ENCODE measurements at places on chromosomes 2 and 18. TPM values are rescaled to one million over a fixed set of nuclear protein-coding genes. Genes with fewer than 3 reads are reported as not detected.
A peak's percentile ranks its signal among the peaks of the same experiment; 100 is the strongest.

DNA sequence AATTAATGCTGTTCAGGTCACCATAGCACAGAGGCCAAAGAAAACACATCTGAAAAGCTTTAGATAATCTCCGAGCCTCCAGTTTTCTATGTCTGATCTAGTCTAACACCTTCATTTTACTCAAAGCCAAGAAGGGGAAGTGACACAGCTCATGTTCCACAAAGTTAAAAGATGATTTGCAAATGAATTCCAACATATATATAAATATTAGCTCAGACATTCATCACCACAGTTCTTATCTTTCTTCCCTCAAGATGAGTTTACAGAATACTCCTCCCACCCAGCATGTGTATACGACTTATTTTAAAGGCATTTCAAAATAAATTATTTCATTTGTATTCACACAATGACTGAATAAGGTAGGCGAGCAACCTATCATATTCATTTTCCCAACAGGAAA, 82.4 kb downstream of the AAK1 start:
- no peak for DNase-seq

SLC9A4 gene
- total RNA-seq: not detected

APCDD1 gene
- 41.6 TPM for total RNA-seq

LMAN2L gene
- total RNA-seq: 19.7 TPM

GRCh38 chr2:53091183-53091582, 676.4 kb upstream of the CHAC2 start:
- no peak for DNase-seq

GRCh38 chr18:10687161-10687925, 161.5 kb downstream of the NAPG start:
- no peak for DNase-seq

- DNase-seq: peak; percentile 35
Measured at GRCh38 chr2:86441882-86442641, 891 bp downstream of the KDM3A start.

DNA sequence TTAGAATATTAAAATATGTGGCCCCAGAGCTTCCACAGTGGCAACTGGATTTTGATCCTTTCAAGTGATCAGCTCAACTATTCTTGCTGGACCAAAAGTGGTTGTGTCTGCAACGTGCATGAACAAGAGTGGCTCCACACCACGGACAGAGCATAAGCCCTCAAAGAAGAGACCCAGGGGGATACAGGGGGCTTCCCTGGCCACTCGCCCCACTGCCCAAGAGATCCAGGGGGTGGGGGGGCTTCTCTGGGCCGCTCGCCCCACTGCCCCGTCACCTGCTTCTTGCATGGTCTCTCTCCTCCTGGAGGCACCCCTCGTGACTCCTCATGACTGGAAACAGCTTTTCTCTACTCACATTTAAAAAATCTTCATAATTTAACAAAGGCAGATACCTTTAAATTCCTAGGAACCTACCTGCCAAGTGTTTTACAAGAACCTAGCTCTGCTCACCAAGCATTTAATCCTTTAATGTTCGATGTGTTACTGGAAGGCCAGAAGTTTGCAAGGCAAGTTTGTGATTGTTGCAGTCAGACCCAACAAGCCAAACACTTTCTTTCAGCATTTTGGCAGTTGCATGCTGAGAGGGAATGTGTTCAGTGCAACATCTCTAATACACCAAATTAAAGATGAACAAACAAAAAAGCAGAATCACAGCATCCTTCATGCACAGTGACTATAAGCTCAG, 174.3 kb downstream of the BCL2 start:
- no peak for DNase-seq

REG3G gene
- total RNA-seq: not detected

DNA sequence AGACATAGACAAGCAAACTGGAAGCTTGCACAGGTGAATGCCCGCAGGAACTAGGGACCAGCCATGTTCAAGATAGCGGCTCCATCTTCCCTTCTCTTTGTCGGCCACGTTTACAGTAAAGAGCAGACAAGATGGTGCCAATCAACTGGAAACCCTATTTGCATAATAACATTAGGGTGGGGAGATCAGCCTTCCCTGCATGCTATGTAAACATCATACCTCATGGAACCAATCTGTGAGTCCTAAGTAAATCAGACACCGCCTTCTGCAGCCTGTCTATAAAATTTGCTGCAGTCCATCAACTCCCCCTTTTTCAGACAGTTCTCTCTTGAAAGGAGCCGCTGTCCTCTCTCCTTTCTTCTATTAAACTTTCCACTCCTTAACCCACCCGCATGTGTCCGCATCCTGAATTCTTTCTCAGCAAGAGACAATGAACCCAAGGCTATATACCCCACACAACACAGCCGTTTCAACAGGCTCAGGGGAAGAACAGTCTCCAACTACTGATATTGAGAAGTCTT, 384.4 kb downstream of the EIPR1 start:
- DNase-seq: no peak

ANKRD62 gene
- total RNA-seq: 0.18 TPM

DNA sequence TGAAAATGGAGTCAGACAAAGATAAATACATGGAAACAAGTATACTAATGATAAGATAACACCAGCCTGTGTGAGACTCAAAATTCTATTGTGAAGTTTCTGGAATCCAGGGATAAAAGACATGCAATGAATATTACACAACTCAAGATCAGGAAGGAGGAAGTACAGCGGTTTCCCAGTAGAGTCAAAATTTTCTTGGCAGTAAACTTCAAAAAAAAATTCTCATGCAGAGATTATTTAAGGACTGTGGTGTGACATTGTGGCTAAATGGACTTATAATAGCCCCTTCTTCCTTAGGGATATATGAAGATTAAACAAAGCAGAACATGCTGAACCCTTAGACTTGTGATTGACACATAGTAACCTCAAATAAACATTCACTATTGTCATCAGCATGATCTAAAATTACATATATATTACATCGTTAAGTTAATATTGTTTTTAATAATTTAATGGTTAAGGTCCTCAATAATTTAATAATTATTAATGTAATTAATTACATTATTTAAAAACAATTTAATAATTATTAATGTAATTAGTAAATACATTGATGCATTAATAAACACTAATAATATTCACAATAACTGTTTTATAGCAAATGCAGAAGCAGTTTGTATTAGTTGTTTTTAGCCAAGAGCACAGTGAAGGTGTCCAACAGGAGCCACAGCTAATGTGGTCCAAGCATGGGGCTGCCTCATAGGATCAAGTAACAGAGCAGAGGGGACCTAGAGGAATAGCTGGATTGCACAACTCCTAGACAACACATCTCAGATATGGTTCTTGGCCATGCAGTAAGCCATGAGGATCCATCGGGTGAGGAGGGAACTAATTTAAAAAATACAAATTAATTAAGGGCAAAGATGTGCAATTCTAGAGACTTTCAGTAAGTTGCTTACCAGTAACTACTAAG, 77.3 kb downstream of the POLE4 start:
- no peak for DNase-seq

- DNase-seq: no peak
Measured at GRCh38 chr2:223800908-223801307, 36.5 kb downstream of the AP1S3 start.

- no peak for DNase-seq
Measured at GRCh38 chr2:206942592-206943478, 3.5 kb downstream of the CPO start.

- no peak for DNase-seq
Measured at GRCh38 chr18:45482286-45482685, 133.0 kb upstream of the SLC14A2 start.

- DNase-seq: no peak
Measured at GRCh38 chr2:228433721-228434120, 252.2 kb upstream of the SPHKAP start.

MARCO gene
- 0.36 TPM for total RNA-seq

NTSR2 gene
- total RNA-seq: 1.7 TPM

TFCP2L1 gene
- total RNA-seq: 0.45 TPM

DNA sequence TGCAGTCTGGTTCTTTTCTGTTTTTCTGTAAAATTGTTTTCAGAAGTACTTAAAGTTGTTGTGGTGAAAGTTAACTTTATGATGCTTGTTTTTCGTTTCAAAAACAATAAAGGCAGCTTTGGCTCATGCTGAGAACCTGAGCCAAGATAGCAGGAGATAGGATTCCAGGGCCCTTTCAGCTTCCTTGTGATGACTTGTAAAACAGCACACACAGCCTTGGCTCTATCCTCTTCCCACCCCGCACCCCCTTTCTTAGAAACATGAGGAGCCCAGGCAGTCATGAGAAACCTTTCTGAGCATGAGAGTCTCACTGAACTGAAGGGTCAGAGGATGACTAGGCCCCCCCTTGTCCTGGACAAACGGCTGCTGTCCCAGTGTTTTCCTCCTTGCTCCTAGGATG, 12.4 kb upstream of the CHRNA1 start:
- no peak for DNase-seq

DNA sequence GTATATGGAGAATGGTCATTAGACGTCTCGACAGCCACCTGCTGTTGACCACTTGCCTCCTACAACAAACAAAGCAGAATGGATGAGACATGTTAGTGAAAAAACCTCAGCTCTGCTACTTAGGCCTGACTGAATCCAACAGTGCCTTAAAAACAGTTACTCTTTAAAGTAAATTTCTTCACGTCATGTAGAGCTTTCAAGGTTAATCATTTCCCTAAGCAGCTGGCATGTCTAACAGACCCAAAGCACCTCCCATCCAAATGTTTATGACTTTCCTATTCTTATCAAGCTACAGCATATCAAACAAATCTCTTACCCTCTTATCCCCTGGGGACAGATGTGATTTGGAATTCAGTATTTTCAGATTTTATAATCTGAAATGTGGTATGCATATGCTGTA, 75.6 kb upstream of the ITGB6 start:
- DNase-seq: no peak

DNA sequence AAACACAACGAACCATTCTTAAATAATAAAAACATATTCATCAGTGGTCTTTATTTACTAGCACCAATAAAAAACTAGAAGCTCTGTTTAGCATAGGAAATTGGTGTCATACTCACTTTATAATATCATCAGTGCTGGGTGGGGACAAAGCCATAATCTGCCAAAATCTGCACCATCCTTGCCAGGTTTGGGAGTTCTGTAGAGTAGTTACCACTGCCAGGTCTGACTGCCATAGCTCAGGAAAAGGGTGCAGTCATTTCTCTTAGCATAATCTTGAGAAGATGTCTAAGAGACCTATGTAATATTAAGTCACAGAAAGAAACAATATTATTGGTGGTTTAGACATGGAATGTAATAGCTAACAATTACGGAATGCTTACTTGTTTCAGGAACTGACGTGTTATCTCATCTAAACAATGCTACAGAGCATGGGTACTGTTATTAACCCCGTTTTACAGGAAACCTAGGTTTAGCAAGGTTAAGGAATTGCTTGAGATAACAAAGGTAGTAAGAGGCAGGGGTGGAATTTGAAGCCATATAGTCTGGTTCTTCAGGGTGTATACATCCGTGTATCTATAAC, 1.6 kb upstream of the MARCHF7 start:
- DNase-seq: peak; percentile 46

DNA sequence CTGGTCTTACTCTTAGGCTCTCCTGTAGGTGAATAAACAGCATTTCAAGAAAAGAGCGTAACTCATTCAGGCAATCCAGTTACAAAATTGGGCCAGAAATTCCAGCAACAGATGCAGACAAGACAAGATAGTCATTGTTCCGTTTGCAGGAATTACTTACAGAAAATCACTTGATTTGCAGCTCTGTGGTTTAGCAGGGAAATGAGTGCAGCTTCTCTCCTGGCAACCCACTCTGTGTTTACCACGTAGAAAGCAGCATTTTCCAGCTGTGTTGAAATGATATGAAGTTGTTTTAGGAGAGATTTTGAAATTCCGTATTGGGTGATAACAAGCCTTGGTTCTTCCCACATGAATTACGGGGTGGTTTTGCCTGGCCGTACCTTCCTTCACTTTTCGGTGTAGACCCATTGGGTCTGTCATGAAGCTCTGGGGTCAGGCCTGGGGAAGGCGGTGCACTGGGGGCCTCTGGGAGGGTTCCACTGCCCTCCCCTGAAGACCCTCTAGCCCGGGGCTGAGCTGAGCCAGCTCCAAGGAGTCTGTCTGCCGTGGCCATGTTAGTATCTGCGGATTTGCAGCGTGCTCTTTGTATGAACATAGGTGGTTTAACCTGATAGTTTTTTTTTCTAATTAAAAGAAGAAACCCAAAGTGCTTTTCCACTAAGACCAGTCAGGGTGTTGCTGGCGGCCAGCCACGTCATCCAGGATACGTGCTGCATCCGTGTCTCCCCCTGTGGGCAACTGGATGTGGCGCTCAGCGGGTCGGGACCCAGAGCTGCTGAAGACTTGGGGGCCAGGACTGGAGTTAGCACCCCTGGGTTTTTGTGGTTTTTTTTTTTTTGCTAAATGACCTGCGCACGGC, 58.9 kb upstream of the KCNG2 start:
- no peak for DNase-seq

GRCh38 chr2:40814616-40815015, 362.7 kb upstream of the SLC8A1 start:
- no peak for DNase-seq

TMEM237 gene
- 62.6 TPM for total RNA-seq

DNA sequence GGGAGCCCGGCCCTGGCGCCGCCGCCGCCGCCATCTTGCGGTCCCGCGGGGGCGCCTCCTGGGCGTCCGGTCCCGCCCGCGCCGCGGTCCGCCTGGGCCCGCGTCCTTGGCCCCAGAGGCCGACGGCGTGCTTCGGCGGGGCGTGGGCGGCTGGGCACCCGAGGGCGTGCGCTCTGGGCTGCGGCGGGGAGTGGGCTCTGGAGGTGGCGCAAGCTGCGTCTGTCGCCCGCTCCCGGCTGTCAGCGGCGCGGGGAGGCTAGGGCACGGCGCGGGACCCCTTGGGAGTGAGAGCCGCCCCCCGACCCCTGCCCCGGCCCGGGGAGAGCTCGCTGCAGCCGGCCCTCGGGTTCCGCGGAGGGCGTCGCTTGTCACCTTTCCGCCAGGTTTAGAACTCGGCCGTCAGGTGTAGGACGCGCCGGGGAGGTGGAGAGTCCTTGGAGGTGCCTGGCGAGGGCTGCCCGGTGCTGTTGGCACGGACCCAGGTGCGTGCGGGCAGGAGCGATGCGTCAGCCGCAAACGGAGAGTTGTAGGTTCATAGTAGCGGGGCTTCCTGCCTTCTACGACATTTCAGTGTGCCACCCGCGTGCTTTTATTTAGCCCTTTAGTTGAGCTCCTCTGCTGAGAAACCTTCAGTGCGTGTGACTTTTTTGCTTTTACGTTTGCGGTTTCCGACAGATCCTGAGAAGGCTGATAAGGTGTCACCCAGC, 921 bp downstream of the VAPA start:
- DNase-seq: peak; percentile 44

DNA sequence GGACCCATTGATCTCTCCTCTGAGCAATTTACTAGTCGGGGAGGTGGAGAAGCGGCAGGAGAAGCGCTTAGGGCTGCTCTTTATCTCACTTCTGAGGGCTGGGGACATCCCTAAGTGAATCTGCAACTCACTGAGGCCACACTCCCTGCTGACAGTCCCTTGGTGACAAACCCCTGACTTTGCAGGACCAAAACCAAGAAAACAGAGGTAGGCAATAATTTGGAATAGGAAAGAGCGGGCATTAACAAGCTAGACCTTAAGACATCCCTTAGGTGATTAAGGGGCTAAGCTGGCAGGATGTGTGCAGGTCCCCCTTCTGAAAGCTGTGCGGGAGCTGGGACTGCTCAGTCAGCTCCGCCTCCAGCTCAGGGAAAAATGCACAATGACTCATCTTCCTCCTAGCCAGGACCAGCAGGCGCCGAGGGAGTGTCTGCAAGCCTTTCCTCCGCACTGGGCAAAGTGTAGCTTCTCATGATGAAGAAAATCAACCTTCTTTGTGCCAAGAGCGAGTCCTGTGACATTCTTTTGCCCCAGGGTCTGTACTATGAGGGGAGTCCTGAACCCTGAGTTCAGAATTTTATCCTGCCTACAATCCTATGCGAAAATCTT, 63.3 kb downstream of the BOD1L2 start:
- DNase-seq: peak; percentile 69

GRCh38 chr2:153802671-153803070, 69.1 kb upstream of the GALNT13 start:
- DNase-seq: no peak

- DNase-seq: no peak
Measured at GRCh38 chr2:144621266-144621665, 101.3 kb upstream of the ZEB2 start.
